ENCODE measurements at places on chromosomes 7 and 10.

DNA sequence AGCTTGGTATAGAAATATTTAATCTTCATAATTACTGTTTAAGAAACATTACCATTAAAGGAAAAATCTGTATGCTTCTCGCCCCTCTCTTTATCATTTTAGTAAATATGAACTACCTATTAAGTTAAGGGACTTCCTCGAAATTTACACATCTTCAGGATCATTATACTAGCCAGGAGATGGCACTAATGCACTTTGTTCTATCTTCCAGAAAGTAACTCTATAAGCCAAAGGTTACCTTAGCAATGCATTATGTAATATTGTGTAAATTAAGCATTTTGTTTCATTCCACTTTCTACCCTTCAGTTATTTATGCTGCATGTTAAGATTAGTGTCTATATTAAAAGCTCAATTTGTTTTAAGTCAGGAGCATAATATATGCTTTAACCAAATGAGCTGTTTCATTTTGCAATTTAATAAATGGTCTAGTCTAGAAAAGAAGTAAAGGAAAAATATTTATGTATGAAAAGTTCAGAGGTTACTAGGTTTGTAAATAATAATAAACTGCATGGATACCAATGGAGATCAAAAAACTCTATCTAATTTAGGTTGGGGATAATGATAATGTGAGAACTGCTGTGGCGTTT lies 128.5 kb downstream of the ANKRD7 start:
- no peak for DNase-seq

GRCh38 chr7:157440346-157441022 lies 103.7 kb downstream of the DNAJB6 start:
- DNase-seq, result no peak

DNA sequence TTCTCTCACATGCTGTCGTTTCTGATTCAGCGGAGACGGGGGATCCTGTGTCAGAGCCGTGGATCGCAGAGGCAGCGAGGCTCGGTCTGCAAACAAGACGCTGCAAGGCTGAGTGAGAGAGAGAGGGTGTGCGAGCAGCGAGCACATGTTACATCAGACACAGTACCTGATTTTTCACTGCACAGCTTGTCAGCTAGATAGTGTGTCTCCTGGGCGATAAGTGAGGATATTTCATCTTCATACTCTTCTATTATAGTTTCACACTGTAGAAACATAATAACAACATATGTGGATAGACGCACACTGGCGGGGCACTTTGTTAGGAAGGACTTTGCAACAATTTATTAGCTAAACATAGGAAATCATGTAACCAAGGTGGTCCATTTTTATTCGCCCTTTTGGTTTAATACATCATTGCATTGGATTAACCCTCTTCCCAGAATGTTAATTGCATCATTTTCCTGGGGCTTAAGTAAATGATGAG lies 39.5 kb downstream of the CNPY1 start:
- DNase-seq, result no peak

DNA sequence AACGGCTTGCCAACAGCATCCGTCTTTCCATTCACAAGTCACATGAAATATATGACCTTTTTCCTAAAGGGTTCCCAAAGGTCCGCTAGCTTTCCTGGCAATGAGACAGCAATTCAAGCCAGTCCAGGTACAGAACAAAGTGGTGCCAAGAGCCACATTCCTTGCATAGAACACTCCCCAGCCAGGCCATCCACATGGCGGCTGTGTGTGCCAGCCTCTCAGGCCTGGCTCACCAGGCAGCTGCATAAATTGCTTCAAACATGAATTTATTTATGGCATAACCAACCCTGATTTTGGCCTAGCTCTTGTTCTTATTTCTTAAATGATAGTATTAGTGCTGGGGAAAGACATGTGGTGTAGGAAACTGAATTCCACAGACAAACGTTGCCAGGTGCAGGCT lies 63.7 kb upstream of the CREB5 start:
- DNase-seq, result no peak

DNA sequence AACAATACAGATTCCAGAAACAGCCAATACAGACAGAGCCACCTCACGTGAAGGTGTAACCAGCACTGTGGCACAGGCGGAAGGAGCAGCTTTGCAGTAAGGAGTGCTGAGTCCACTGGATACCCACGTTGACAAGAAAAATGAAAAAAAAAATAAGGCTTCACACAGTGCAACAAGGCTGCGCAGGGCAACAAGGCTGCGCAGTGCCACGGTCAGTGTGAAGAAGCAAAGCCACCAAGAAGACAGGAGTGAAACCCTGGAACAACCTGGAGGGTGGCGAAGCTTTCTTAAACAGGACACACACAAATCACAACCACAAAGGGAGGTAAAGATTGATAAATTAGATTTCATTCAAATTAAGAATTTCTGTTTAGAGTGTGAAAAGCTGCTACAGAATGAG lies 204.0 kb downstream of the MAD1L1 start:
- DNase-seq, result no peak

DNA sequence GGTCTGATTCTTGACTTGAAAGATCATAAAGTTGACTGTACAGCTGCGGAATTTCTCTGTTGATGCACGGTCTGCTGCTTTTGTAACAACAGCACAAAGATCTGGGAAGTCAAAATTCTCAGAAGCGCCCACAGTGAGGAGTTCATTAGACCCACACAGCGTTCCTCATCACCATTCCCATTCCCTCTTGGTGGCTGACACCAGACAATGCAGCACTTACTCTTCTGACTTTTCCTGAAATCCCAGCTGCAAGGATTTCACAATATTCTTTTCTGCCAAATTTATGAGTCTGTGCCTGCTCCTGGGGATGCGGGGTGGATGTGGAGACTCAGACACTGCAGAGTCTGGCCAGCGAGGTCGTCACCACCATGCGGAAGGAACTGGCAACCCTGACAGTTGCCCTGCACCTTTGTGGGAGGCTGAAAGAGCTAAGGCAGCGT lies 233.9 kb downstream of the FANK1 start:
- no peak for DNase-seq

DNA sequence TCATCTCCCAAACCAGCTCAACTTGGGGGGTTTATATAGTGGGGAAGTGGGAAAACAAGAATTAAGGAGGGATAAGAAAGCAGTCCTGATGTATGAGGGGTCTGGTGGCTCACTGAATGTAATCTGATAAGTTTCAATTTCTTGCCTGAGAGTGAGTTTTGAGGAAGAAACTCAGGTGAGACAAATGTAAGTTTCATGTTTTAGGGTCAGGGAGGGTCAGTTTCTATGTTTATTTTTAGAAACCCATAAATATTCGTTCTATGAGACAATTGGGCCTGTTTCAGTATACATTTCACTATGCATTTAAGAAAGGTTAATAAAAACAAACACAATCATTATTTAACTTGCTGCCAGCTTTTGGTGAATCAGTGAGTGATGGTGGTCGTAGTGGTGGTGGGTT lies 128.0 kb upstream of the MBL2 start:
- no peak for DNase-seq

DNA sequence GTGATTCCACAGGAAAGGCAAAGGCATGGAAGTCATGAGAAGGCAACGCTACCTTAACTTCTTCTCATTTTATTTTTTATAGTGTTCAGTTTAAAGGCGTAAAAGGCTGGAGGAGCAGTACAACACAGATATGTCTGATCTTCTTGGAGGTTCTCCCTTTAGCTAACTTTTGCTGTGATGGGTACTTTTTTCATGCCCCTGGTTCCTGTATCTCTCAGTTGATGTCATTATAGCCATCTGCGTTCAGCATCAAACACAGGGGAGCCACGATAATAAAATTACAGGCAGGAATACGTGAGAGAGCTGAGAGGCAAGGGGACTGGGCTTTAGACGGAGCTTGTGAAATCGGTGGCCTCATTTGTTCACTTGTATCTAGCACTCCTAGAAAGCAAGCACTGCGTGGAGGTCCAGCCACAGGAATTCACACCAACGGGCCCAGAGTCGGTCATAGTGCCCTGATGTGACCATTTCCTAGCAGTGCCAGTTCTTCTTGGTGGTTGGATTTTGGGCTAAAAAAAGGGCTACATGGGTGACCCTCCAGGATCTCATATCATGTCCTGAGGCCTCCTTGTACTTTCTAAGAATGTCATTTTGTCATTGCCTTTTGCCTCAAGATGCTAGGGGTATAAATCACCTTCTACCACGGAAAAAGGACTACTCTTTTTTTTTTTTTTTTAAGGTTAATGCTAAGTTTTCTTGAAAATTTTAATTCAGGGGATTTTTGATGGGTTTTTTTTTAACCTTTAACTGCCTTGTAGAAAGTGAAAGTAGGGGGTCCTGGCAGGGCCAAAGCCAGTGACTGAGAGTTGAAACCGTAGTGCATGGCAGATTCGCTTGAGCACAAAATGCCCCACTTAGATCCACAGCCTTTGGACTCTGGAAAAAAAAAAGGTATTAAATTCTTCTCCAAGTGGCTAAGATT lies 191.5 kb downstream of the CELF2 start:
- DNase-seq, result no peak

GRCh38 chr7:64630496-64630895 lies 35.4 kb upstream of the ZNF107 start:
- DNase-seq, result no peak

DNA sequence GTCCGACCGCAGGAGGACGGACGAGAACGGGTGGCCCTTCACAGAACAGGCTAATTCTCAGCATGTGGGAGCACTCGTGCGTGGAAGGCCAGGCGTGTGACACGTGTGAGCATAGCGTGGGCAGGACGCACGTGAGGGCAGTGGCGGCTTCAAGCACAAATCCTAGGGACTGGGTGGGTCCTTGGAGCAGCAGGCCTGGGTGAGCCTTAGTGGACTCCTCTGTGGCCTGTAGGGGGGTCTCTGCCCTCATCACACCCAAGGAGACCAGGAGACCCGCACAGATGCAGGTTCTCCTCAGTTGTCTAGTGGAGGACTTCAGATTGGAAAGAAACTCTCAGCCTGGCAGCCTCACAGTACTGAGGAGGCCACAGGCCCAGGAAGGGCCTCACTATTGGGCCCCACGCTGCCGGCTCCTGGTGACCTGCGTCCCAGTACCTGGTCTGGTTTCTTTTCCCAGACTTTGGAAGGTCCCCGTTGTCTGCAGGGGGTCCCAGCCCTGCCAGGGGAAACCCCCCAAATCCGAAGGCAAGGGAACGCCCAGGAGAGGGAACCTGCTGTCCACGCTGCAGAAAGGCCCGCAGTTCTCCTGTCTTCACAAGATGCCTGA lies 49.1 kb upstream of the FAM20C start:
- DNase-seq, result no peak

GRCh38 chr10:44396671-44397191 lies 11.8 kb upstream of the CXCL12 start:
- no peak for DNase-seq

All from activated CD4-positive, alpha-beta T cell treated with anti-CD3 and anti-CD28 coated beads for 24 hours (primary cell).